ENCODE measurements at places on chromosomes 4 and X.

GRCh38 chr4:149409146-149409545, 406.5 kb downstream of the IQCM start:
- DNase-seq: no peak

DNA sequence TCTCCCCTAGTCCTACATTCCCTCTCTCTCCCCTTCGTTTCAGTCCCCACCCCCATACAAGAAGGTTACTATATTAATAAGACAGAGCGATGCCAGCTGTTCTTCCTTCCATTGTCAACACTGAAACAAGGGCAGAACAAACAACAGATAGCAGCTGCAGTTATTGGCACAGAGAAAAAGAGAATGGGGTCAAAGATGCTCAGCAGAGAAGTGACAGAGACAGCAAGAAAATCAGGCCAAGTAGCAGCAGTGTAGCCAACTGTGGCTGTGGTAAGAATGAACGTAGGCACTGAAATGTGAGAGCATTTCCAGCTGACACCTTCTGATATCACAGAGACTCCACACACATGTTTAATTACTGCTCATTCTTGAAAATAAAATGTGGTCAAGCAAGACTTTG, 641.8 kb downstream of the FSTL5 start:
- no peak for DNase-seq

DNA sequence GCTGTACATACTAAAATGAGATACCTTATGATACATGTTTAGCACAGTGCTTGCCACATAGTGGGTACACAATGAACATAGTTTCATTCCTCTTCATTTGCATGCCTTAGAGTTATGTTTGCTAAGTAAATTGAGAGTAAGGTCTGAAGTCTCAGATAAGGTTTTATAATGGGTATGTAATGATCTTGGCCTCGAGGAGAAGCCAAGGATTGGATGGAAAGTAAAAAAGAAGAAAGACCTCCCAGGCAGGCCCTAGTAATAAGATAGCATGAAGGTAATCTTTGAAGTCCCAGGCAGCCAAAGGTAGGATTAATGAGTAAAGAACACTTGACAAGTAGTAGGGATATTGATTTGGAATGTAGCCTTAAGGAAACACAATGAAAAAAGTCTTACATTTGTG, 55.8 kb upstream of the TSPAN7 start:
- DNase-seq: no peak

GRCh38 chr4:17562157-17562556, 14.8 kb upstream of the LAP3 start:
- DNase-seq: no peak

All from GM12864 (cell line).